ENCODE measurements at places on chromosomes 1 and 21.
A peak's percentile ranks its signal among the peaks of the same experiment; 100 is the strongest.

DNA sequence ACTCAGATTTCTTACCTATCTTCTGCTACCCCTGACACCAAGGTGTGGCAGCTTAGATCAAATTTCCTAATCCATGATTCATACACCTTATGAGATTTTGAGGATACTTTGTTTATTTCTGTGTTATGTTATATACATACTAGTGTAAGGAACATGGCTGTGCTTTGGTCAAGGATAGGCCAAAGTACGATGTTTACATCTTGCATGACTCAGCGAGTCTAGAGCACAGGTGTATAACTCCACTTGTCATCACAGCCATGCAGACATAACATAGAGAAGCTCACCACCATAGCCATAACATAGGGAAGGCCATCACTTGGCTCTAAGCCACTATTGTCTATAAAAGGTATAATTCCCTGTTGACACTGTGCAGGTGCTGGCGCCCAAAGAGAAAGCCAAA is 61.2 kb downstream of the GBP6 start:
- no peak for DNase-seq

DNA sequence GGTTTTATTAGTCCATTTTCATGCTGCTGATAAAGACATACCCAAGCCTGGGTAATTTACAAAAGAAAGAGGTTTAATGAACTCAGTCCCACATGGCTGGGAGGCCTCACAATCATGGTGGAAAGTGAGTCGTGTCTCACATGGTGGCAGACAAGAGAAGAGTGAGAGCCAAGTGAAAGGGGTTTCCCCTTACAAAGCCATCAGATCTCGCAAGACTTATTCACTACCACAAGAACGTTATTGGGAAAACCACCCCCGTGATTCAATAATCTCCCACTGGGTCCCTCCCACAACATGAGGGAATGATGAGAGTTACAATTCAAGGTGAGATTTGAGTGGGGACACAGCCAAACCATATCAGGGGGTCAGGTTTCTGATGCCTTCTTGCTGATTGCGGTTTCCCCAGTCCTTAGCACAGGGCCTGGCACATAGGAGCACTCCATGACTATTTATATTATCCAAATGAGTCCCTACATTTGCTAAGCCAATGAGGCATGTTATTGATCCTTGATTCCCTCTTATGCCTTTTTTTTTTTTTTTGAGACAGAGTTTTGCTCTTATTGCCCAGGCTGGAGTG is 35.3 kb upstream of the PAXBP1 start:
- peak; percentile 50 for DNase-seq

DNA sequence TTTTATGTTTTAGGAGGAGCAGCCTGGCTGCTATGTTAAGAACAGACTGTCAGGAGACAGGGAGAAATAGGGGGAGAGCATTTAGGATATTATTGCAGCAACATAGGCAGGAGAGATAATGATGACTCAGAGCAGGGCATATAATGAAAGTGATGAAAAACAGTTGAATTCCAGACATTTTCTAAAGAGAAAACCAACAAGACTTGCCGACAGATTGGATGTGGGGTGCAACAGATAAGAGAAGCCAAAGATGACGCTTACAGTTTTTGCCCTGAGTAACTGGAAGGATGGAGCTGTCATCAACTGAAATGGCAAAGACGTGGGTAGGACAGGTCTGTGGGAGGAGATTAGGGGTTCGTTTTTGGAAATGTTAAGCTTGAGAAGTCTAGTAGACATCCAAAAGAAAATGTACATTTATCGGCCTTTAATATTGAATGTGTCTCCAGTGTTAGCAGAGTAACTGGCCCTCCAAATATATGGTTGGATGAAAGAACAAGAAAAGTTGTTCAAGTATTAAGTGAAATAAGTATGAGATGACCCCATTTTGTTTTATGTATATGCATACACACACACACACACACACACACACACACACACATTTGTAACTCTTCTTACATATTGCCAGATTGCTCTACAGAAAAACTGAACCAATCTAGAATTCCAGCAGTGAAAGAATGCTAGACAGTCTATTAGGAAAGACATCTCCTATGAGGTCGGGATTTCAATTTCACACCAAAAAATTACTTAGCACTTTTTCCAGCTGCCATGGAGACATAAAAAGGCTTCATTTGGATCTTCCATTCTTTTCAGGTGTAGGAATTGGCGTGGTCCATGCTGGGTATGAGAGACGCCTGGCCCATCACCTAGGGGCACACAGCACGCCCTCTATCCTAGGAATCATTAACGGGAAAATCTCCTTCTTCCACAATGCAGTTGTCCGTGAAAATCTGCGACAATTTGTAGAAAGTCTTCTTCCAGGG is 17.2 kb downstream of the DNAJC16 start:
- DNase-seq, result peak; percentile 3

DNA sequence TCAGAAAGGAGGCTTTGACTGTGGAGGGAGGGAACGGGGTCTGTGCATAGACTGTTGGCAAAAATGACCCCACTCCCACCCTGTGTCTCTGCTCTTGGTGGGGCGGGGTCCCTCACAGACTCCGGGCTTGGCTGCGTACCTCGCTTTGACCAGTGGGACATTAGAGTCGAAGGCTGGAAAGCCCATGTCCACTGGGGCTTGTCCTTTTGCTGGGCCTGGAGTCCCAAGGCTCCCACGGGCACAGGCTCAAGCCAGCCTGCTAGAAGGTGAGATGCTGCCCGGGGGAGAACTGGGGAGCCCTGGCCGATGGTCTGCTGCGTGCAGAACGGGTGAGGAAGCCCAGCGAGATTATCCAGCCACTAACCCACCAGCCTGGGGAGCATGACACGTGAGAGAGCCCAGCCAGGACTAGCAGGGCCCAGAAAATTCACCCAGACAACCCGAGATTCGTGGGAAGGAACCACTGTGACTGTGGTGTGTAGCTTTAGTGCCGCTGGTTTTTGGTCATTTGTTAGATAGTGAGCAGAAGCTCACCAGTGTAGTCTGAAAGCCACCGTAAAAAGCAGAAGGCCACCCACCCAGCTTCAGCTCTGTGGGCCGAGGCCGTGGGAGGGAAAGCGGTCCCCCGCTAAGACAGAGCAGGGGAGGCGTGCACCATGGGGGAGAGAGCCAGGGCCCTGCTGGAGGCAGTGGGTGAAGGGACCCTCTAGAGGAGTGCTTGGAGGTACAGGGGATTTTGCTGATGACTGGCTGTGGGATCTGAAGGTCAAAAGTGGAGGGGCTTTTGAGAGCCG is 78.3 kb upstream of the C1orf174 start:
- no peak for DNase-seq

- DNase-seq, result no peak
Measured at GRCh38 chr1:236016083-236016482, 48.8 kb downstream of the NID1 start.

- DNase-seq, result peak; percentile 73
Measured at GRCh38 chr1:36306210-36306901, at the start of gene SH3D21. SH3D21 (plus strand) TSS chr1:36306368; CDS start chr1:36306421, 53 bp downstream.

DNA sequence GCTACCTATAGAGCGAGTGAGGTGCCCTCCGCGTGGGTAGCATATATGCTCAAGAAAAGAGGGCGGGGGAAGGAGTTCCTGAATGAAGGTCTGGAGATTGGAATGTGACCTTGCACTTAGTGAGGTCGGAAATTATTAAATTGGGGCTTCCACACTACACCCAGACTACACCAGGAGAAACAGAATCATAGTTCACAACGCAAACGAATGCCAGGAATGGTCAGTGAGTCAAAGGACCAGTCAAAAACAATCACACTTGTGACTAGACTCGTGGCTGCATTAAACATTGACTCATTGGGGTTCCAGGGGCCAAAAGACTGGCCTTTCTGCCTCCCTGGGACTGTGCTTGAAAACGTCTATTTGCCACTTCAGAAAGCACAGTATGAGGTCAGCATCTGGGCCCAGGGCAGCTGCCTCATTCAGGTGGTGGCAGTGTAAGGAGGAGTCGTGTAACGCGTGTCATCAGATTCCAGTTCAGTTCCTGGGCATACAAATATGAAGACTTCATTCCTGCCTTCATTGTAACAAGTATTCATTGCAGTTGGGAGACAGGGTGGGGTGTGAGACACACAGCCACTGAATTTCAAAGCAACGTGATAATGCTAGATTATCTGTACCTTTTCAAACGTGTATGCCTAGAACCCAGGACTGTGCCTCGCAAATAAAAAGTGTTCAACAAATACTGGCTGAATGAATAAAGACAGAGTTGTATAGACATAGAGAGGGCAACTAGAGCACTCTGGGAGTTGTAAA is at the start of gene YOD1:
YOD1 (minus strand) TSS at position 18 of the 753 bp plus-strand sequence. CDS start 178 bp downstream, outside the sequence.
- DNase-seq, result peak; percentile 46

GRCh38 chr21:45763074-45763473 is 119.5 kb downstream of the PCBP3 start:
- no peak for DNase-seq

DNA sequence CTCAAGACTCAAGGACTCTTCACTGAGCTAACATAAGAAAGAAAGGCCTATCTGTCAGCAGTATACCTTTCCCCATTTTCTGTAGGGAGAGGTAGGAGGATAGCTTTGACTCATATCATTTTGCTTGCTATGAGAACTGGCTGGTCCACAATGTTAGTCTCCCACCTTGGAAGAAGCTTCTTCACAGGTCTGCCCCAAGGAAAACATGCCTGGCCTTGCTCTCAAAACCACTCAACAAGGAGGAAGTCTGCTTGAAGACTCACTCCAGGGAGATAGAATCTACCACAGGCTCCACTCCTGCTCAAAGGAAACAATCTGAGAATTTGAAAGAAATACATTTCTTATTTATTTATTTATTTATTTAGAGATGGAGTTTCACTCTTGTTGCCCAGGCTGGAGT is 29.5 kb upstream of the LAMC1 start:
- no peak for DNase-seq

DNA sequence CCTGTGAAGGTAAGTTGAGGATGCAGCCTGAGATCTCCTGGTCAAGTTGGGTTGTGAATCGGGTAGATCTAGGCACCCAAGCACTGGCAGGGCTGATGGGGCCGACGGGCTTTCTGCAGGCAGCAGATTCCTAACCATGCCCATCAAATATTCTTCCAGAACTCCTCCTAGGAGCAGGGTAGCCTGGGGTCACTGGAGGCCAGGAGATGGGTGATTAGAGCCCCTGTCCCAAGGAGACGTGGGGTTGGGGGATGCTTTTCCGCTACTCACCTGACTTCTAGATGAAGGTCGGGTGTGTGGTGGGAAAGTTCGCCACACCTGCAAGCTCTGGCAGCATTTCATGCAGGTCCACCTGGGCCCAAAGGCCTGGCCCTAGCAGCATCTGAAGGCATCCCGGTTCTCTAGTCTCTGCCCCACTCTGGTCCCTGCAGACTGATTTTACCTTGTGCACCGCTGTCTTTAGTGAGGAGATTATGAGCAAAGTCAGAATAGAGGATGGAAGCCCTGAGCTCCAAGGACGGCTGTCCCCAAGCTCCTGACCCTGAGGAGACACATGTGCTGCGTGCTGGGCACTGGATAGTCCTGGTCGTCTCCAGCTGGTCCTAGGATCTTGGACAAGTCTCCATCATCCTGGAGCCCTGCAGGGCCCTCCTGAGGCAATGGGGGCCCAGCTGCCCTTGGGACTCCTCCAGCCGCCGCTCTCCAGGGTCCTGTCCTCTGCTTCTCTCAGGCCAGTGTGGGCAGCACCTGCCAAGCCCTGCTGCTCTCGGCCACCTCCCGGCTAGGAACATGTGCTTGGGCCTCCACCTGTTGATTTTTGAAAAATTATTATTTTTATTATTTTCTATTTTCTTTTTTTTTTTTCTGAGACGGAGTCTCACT is 21.8 kb upstream of the C2CD2 start:
- DNase-seq, result no peak

DNA sequence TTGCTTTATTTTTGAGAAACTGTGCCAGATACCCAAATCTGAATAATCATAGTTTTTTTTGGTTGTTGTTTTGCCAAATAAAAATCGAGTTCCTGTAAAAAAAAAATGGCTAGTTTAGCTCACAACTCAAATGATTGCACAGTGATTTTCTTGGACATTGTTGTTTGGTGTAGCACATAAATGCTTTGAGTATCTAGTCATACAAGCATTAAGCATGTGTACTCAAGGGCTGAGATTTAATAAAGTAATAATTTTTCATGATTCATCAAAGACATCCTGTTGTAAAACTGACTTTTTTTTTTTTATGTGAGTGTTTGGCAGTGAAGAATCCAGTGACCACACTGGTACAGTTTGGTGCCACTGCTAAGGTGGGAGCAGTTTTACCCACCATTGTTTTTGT is 18.8 kb downstream of the ITSN1 start:
- no peak for DNase-seq

- DNase-seq, result no peak
Measured at GRCh38 chr1:246760422-246761347, 36.5 kb downstream of the SCCPDH start.

DNA sequence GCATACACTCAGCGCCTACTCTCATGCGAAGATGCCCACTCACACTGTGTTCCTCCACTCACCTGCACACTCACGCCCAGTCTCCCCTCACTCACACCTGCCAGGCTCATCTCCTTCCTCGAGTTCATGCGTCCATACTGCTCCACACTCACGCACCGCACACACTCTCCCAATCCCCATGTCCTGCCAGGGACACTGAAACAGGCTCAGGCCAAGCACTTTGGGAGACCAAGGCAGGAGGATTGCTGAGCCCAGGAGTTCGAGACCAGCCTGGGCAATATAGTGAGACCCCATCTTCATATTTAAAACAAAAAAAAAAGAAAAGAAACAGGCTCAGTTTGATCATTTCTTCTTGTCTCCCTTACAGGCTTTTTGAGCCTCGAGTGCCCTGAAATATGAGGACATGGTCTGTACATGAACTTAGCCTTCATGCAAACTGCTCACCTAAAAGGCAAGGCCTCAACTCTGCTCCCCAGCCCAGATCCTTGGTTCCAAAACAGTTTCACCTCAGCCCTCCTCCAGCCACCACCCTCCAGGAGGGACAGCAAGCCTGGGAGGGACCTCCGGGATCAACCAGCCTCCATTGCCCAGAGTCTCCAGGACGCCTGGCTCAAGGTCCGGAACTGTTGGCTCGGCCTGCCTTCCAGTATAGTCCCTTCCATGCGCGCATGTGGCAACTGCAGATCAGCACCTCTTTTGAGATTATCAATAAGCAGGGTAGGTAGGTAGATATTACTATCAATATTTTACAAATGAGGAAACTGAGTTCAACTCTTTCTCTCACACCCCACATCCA is 2.4 kb upstream of the PTAFR start:
- DNase-seq, result no peak

- DNase-seq, result no peak
Measured at GRCh38 chr1:37656881-37657280, 22.2 kb upstream of the RSPO1 start.

GRCh38 chr1:160492617-160493016 is 30.4 kb downstream of the SLAMF6 start:
- no peak for DNase-seq

- no peak for DNase-seq
Measured at GRCh38 chr1:232627645-232628334, 2.1 kb downstream of the SIPA1L2 start.

All from stimulated activated CD8-positive, alpha-beta memory T cell treated with anti-CD3 and anti-CD28 coated beads, Interleukin-4, amount 100 ng/mL, for 48 hours (primary cell).